ENCODE measurements at places on chromosomes 7 and 10. TPM values are rescaled to one million over a fixed set of nuclear protein-coding genes. Genes with fewer than 3 reads are reported as not detected.
A peak's percentile ranks its signal among the peaks of the same experiment; 100 is the strongest.

Gene EPO
- not detected for polyA plus RNA-seq

GRCh38 chr7:36659172-36659516, 65.2 kb downstream of the AOAH start:
- DNase-seq = no peak

GRCh38 chr10:30725661-30726060, 96.1 kb upstream of the LYZL2 start:
- DNase-seq = no peak

DNA sequence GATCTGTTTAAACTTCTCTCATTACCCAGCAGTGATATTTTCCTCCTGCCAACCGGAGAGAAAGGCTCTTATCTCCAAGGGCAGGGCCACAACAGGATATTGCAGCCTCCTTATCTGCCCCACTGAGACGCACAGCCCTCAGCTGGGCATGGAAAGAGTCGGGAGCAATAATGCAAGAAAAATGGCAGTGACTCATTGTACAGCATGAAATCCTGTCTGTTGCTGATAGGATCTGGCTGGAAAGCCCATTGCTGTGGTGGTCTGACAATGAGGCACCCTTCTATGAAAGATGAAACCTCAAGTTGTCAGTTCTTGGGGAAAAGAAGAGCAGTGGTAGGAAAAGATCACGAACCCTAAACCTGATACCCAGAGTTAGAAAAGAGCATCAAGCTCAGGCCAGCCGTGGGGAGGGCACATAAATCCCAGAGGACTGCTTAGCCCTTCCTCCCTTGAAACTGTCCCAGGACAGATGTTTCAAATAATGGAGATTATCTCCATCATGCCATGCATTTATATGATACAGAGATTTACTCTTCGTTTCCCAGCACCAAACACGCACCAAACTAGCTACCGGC, 47.0 kb upstream of the FIGNL1 start:
- no peak for DNase-seq

DNA sequence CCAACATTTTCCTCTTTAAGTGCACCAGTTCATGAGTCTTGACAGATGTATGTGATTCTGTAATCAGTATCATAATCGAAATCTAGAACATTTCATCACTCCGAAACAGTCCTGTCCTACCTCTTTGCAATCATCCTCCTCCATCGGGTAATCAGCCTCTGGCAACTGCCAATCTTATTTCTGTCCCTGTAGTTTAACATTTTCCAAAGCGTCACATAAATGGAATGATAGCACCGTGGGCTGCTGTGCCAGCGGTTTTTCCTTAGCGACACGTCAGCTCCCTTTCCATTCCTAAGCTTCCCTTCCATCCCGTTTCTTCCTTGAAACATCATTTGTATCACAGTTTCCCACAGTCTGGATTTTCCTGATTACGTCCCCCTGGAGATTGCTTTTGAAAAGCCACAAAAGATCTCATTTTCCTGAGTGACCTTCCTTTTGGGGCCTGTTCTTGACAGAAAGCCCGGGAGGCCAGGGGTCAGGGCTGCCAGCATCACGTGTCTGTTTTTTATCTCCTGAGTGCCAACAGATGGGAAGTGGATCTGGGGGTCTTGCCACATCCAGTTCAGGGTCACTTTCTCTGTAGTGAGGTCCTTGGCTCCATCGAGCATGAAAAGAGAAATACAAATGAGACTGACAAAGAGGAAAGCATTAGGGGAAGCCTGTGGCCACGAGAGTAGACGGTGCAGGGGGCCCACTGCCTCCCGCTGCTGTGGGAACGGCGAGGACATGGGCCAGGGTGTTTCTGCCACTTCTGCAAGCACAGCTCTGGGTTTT, 31.6 kb downstream of the TMEM120A start:
- DNase-seq = peak; percentile 81

- DNase-seq = no peak
Measured at GRCh38 chr10:67599597-67599996, 96.4 kb downstream of the CTNNA3 start.

- no peak for DNase-seq
Measured at GRCh38 chr7:27586825-27587224, 75.9 kb downstream of the HIBADH start.

Gene SSC4D
- polyA plus RNA-seq = 2.1 TPM

Gene NRG3
- polyA plus RNA-seq = 0.23 TPM

All from right cardiac atrium (tissue), 5 donors.